AG04450 (cell line): ENCODE measurements at places on chromosomes 3 and 15.

- no peak for DNase-seq
Measured at GRCh38 chr3:139505829-139506386, 29.6 kb upstream of the RBP2 start.

- DNase-seq, result peak; percentile 18
Measured at GRCh38 chr3:157618075-157618760, 115.0 kb upstream of the VEPH1 start.

DNA sequence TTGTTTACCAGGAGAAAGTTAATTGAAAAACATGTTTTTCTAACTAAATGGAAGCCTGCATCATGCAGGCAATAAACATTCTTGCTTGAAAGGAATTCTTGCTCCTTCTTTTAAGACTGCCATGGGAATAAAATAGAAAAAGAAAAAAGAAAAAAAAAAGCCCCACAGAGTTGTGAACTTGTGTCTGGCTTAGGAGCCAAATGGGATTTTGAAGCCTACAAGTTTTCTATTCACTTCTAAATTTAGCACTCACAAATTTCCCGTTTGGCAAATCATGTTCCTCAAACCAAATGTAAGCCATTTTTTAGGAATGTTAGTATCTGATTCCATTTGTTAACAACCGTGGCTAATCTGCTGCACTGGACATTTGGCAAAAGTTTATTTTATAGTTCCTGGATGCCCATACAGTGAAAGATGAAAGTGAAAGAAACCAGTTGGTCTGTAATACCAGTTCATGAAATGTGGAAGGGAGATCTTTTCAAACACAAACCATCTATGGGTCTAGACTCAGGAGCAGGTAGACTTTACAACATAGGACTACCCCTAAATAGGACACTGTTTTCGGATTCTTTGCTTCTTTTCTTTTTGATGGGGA lies 133.8 kb upstream of the GMNC start:
- DNase-seq, result no peak

GRCh38 chr3:188954590-188955208 lies 217.1 kb upstream of the TPRG1 start:
- peak; percentile 71 for DNase-seq

GRCh38 chr15:88120026-88120425 lies 136.5 kb downstream of the NTRK3 start:
- no peak for DNase-seq

- no peak for DNase-seq
Measured at GRCh38 chr3:79765911-79766310, 1.9 kb downstream of the ROBO1 start.

- no peak for DNase-seq
Measured at GRCh38 chr3:114108137-114108536, 51.6 kb downstream of the QTRT2 start.

DNA sequence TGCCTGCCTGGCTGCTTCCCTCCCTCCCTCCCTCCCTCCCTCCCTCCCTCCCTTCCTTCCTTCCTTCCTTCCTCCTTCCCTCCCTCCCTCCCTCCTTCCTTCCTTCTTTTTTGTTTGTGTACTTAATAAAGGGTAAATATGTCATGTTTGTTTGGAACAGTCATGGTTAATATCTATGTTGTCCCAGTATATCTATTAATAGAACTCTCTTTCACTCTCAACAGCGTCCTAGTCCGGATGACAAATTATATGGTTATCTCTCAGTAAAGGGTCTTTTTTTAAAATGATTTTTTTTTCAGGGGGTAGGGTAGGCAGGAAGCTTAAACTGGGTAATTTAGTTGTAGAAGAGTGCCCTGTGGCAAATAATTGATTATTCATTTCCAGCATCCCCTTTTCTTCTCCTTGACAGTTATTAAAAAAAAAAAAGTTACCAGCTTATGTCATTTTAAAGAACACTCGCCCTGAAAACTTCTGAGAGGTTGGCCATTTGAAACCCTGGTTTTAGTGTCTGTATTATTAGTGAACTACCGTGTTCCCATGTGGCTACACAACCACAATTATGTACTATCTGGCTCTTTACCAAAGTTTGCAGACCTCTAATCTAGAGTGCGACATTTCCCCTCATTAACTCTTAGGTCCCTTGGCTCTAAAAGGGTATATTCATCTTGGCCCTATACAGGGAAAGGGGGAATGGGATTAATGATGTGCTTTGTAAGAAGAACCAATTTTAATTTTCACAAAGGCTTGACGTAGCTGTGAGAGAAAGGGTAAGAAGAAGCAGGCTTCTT lies 13.7 kb downstream of the TAGLN3 start:
- no peak for DNase-seq

DNA sequence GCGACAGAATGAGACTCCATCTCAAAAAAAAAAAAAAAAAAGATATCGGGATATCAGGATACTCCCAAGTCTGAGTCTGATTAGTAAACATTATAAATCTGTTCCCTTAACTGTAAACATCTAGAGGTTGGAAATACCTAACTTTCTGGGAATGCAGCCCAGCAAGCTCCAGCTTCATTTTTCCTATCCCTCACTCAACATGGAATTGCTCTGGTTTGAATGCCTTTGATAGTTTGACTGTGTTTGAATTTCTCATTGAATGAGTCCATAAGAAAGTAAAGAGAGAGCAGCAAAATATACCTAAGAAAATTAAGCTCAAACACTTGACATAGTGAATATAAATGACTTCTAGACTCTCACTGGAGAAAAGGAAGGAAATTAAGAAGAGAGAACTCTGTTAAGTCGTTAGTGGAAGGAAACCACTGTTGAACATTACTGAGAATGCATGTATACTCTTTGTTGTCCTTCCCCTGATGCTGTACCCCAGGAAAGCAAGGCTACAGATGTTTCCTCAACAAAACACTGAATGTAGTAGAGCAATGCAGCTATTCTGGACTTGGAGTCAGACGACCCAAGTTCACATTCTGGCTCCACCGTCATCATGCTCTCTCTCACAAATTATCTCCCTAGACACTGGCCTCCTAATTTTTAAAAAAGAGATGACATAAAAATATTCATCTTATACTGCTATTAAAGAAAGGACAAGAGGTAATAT lies 62.4 kb downstream of the CD200 start:
- DNase-seq, result peak; percentile 29

GRCh38 chr3:183310936-183311335 lies 57.9 kb downstream of the B3GNT5 start:
- DNase-seq, result no peak

GRCh38 chr3:17050071-17050470 lies 165.3 kb downstream of the PLCL2 start:
- no peak for DNase-seq
